Activated CD8-positive, alpha-beta memory T cell treated with anti-CD3 and anti-CD28 coated beads, Interleukin-2, amount 50 U/mL, for 48 hours (primary cell): ENCODE measurements at places on chromosomes 13 and 19.

DNA sequence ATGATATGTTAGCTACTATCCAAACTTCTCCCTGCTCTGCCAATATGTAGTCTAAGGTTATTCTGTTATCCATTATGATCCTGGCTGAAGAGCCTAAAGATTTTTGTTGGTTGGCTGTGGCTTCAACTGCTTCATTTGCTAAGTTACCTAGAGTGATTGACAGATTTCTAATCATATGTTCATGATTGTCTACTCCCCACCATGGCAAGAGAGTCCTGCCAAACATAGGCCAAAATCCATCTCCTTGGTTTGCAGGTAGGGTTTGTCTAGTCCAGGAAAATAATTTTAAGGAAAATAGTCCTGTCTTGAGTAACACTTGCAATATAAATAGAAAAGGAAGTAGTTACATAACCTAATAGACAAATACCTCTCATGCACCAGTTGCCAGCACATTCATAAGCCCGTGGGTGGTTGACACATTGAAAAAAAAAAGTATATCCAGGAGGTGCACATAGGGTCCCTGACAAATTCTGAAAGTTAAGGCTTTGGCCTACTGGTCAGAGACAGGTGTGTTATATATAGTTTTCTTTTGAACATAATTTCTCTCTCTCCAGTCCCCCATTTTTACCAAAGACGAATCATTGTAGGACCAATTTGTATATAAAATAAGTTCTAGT is 5.4 kb upstream of the CBY2 start:
- DNase-seq, result no peak

- no peak for DNase-seq
Measured at GRCh38 chr13:25683056-25683455, 311.3 kb downstream of the ATP8A2 start.

- DNase-seq, result no peak
Measured at GRCh38 chr13:98779695-98780094, 27.2 kb upstream of the SLC15A1 start.

- no peak for DNase-seq
Measured at GRCh38 chr13:70183041-70183440, 74.8 kb upstream of the KLHL1 start.

DNA sequence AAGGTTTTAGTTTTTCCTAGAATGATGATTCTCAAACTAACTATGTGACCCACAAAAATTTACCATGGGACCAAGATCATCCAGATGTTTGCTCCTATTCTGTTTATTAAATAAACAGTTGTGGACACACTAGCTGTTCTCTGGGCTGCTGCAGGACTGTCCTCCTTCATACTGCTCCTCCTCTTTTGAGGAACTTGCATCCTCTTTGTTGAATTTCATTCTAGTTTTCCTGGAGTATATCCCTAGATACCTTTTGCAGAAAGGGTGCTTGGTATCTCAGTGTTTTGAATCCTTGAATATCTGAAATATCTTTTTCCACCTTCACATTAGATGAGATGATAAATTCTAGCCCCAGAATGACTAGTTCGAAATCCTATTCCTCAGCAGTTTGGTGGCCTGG is 24.1 kb downstream of the VASP start:
- no peak for DNase-seq

- DNase-seq, result no peak
Measured at GRCh38 chr13:47190696-47191305, 293.9 kb upstream of the HTR2A start.

GRCh38 chr13:112587764-112588489 is at the start of gene TUBGCP3:
Gene TUBGCP3 (minus strand): TSS chr13:112588153. CDS start chr13:112587980, 173 bp downstream.
- DNase-seq, result peak; percentile 90

DNA sequence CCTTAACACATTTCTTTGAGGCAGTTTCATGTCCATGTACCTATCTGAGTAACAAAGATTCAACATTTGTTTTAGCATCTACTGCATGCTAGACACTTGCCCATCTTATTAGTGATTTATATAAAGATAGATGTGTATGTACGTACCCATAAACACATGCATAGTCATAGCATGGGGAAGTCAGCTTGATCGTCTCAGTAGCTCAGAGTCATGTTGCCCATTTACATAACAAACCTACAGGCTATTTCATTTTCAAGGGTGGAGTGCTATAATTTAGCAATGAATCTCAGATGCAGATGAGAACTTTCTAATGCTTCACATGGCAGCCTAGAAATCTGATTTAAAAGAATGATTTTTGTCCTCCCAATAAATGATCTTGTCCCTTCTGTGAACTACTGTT is 23.5 kb downstream of the FLT1 start:
- DNase-seq, result no peak

GRCh38 chr19:46907880-46908279 is 47.1 kb downstream of the ARHGAP35 start:
- DNase-seq, result no peak

GRCh38 chr13:81917810-81918209 is 1576.9 kb upstream of the SPRY2 start:
- no peak for DNase-seq

DNA sequence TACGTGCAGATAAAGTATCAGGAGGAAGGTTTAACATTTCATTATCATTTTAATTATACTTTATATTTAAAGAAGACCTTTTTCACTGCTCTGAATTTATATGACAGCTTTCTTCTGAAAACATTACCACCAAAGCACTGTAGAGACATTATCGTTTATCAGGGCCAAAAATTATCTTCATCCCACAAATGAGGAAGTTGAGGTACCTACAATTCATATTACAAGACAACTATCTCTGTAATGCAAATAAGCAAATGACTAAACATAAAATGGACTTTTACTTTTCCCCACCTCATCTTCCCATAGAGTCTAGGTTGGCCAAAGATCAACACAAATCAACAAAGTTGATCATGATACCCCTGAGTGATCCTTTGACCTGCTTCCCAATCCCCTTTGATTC is 30.9 kb upstream of the SMAD9 start:
- DNase-seq, result no peak

DNA sequence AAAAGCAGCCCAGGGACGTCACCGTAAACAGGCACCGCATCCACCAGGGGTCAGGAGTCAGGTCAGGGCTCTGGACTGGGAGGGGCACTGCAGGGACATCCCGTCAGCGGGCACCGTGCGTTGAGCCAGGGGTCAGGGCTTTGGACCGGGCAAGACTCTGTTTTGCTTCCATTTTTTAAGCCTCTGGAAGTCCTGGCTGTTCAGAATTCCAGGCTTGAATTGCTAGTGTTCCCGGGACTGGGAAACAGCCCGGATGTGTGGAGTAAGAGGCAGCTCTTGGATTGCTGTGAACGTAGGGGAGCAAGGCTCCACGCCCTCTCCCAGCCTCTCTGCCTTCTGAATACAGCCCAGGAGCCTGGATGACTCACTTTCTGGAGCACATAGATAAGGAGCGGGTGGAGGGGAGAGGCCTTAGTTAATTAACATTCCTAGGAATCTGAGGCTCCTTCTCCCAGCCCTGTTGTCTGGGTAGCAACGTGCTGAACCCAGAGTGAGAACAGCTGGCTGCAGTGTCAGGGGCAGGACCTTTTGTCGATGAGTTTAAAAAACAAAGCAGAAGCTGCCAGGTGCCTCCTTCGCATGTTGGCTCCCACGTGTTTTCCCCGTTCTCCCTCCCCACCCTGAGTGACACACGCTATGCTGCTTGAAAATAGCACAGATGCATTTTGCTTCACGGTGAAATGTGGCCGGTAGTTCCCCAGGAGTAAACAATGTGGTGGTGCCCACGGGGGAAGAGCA is 21.9 kb downstream of the ATP11A start:
- DNase-seq, result no peak

DNA sequence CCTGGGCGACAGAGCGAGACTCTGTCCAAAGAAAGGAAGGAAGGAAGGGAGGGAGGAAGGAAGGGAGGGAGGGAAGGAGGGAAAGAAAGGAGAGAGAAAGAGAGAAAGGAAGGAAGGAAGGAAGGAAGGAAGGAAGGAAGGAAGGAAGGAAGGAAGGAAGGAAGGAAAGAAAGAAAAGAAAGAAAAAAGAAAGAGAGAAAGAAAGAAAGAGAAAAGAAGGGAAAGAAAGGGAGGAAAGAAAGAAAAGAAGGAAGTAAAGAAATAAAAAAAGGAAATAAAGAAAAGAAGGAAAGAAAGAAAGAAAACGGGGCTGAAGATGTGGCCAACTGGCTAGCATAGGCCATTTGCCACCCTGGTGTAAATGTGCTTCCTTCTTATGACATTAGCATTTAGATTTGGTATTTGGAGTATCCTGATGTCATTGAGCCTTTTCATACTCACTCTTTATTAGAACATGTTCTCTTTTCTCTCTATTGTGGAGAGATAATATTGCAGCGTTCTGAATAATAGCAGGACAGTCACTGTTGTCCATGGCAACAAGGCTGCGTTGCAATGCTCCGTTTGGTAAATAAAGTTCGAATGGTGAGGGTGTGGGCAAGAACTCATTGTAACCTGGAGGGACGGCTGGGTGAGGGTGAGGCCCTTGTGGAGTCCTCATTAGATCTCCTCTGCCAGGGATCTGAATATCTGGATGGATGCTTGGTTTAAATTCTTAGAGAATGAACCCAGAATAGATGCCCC is 173.9 kb upstream of the UBL3 start:
- no peak for DNase-seq

- no peak for DNase-seq
Measured at GRCh38 chr13:42498521-42498920, 75.4 kb upstream of the TNFSF11 start.

DNA sequence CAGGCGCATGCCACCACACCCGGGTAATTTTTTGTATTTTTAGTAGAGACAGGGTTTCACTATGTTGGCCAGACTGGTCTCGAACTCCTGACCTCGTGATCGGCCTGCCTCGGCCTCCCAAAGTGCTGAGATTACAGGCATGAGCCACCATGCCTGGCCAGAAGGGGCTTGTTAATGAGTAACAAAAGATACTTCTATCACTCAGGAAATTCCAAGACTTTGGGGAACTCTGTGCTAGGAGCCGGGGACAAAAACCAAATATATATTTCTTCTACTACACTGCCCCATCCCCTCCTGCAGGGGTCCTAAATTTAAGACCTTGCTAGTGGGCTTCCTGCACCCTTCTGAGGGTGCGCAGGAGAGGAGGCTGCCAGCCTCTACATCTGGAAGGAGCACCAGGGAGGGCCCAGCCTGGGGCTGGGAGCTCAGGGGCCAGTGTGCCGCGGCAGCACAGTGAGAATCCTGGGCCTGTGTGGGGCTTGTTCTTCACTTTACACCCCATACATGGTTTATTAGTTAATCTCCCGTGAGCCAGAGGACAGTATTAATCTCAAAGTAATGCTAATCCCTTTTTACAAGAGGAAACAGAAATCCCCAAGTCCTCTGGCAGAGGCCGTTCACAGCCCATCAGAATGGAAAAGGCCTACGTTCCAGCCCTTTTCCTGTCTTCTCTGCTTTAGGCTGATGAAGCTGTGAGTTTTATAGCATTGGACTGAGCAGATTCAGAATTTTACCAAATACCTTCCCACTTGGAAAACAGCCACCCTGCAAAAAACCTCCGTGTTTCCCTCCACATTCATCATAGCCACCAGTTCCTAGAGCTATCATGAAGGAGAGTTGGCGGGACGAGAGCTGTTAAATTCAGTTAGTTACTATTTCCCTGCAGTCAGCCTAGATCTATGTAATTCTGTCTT is 44.4 kb upstream of the NPAS1 start:
- no peak for DNase-seq

- no peak for DNase-seq
Measured at GRCh38 chr13:111521691-111522229, 201.3 kb downstream of the TEX29 start.

- peak; percentile 38 for DNase-seq
Measured at GRCh38 chr19:41619018-41619556, 7.8 kb downstream of the CEACAM4 start.

- peak; percentile 85 for DNase-seq
Measured at GRCh38 chr19:54164369-54165068, 5.0 kb upstream of the LENG1 start.

DNA sequence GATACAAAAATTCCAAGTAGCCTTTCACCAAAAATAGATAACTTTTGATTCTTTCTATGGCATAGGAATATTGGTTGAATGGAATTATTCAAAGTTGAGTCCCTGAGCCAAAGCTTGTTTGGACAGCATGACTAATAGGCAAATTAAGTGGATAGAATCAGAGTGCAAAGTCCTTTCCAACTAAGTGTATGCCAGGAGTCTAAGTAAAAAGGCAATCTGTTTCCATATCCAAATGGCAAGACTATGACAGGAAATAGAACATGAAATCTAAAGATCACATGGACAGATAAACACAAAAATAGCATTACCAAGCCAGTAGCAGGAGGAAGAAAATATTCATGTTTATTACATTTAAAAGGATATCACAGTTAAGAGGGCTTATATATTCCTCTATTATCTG is 804.6 kb downstream of the SLITRK6 start:
- DNase-seq, result no peak

GRCh38 chr13:102763741-102764140 is 9.8 kb downstream of the TEX30 start:
- no peak for DNase-seq

GRCh38 chr19:32404213-32404932 is 1.2 kb upstream of the DPY19L3 start:
- DNase-seq, result no peak

- DNase-seq, result no peak
Measured at GRCh38 chr19:16249826-16250404, 52.2 kb downstream of the AP1M1 start.

DNA sequence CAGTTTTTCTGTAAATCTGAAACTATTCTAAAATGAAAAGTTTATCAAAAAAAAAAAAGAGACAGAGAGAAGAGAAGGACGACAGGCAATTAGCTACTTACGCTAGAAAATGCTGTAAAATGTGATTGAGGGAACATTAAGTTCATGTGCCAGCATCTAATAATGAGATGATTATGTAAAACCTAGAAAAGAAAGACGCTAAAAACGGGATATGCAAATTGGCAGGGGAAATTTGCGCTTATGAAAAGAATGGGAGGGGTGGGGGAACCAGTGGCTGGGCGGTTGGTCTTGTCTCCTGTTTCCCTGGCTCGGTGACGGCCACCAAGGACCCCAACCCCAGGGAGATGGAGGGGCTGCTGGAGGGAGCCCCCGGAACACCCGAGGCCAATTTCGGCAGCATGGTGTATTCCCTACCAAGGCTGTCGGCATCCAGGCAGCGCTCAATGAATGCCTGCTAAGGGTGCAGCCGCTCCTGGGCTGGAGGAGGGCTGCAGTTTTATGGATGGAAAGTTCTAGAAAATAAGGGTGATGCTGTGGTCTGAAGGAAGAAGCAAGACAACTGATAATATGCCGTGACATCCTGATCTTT is 34.2 kb downstream of the GNG7 start:
- DNase-seq, result no peak

DNA sequence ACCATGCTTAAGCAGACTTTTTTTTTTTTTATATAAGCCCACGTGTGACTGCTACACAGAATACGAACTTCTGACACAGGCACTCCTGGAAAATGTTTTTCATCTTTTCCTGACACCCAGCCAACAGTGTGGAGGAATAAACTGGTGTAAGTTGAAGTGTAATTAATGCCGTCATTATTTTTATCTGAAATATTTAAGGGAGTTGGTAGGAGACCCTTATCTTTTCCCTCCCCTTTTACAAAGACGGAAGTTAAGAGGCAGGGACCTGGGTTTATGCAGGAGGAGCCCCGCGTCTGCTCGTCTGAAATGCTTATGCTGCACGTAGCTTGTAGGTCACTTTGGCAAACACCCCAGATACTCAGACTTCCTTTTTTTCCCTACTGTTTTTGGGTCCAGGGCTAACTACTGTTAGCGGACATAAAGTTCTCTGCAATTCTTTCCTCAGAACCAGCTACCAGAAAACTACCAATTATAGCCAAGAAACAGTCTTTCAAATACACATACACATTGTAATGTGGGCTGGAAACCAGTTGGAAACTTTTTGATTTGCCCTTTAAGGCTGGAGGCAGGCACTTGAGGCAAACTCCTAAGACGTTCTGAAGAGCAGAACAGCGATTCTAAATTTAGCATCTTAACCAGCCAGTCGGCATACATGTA is 50.8 kb downstream of the EFNB2 start:
- no peak for DNase-seq
